Vagina (tissue), 2 donors: ENCODE measurements at places on chromosomes 3 and 15. TPM values are rescaled to one million over a fixed set of nuclear protein-coding genes. Genes with fewer than 3 reads are reported as not detected.

GRCh38 chr3:10629671-10630040 lies 124.3 kb upstream of the ATP2B2 start:
- no peak for DNase-seq

DNA sequence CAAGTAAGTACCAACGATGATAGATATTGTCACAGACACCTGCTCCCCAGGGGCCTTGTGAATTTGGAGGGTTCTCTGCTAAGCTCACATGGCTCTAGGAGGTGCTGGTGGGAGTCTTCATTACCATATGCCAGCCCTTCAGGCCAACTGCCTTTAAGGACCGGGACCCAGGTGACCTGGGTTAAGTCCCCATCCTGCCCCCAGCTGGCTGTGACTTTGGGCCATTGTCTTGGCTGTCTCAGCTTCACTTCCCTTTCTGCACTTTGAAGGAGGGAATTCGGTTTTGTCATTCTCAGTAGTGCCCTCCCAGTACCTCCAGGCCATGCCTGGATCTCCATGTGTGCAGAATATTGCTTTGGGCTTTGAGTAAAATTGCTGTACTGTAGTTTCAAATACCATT lies 72.8 kb upstream of the ACAD9 start:
- DNase-seq: no peak

Gene EFCC1
- 3.7 TPM for total RNA-seq

- no peak for DNase-seq
Measured at GRCh38 chr3:37520907-37521341, 340.8 kb upstream of the CTDSPL start.

DNA sequence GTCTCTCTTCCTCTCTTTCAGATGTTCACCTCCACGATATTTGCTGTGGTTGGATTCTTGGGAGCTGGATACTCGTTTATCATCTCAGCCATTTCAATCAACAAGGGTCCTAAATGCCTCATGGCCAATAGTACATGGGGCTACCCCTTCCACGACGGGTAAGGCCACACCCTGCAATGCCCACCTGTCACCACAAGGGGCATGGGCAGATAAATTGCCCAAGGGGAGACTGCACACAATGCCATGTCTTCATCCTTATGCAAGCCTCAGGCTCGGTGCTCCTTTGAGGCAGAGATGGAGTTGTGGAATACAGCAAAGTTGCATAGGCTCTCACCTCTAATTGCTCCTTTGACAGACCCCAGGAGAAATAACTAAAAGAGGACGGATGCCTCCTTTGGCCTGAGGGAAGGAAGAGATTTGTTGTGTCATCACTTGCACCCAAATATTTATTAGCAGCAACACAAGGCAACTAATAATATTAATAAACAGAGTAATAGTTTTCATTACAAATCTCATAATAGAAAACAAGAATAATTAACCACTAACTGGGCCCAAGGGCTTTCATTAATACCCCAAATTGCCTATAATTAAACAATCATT lies 13.2 kb downstream of the TM4SF4 start:
- DNase-seq: no peak

DNA sequence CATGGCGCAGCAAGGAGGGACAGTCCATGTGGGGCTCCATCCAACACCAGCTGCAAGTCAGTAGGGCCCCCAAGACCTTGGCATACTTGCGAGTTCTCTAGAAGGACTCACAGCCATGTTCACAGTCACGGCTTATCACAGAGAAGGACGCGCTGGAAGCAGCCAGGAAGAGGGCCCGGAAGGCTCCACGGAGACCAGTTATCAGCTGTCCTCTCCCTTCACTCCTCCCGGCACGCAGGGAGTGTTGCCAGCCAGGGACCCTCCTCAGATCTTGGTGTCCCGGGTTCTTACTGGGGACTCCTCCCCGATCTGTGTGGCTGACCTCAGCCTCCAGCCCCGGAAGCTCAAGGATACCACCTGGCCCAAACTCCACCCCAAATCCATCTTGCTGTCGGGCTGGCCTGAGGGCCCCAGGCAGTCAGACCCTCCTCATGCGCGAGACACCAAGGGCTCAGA lies 68.0 kb downstream of the SLTM start:
- no peak for DNase-seq

DNA sequence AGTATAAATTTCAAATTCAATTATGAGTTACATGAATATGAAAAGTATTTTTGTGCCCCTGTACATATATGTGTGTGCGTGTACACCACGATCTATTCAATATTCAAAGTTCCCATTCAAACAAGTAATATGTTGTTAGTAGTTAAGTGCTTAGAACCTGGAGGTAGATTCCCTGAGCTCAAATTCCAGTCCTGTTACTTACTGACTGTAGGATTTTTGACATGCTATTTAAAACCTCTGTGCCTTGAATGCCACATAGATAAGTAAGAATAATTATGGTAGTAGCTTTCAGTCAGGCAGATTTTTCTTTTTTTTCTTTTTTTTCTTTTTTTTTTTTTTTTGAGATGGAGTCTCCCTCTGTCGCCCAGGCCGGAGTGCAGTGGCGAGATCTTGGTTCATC lies 53.3 kb upstream of the CMSS1 start:
- no peak for DNase-seq

GRCh38 chr3:46135475-46135874 lies 72.6 kb downstream of the CCR1 start:
- no peak for DNase-seq

DNA sequence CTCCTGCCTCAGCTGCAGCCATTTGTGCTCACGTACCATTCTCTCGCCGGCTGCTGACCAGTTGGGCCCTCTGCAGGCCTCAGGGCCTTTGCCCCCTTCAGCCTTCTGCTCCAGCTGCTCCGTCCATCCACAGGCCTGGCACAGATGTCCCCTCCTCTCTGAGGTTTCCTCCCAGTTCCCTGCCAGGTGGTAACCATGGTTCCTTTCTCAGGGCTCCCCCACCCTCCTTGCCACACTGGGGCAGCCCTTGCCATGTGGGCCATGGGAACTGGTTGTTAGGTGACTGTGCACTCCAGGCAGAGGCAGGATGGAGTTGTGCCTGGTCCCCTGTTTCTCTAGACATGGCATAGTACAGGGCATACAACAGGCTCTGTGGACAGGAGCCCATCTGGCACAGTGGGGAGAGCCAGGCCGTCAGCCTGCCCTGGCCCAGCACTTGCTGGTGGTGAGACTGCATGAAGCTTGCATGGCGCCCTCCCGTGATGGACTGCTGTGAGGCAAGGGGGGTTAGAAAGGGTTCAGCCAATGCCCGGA lies 148.9 kb downstream of the DNAJB8 start:
- DNase-seq: peak; percentile 90

- no peak for DNase-seq
Measured at GRCh38 chr3:78645628-78646310, 1122.0 kb downstream of the ROBO1 start.

DNA sequence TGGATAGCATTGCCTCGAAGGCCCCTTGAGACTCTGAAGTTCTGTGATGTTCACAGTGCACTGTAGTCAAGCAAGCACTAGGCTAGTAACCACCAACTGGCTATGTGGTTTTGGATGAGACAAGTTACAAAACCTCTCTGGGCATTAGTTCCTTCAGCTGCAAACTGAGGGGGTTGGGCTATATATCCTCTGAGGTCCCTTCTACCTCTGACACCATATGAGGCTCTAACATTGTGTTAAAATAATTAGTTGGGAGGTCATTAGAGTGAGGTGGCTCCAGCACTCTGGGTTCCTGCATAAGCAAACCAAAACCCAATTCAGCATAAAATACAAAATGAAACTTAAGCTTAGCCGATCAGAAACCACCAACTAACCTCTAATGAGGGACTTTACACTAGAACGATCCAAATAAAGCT lies 209.5 kb upstream of the LRRN1 start:
- no peak for DNase-seq

DNA sequence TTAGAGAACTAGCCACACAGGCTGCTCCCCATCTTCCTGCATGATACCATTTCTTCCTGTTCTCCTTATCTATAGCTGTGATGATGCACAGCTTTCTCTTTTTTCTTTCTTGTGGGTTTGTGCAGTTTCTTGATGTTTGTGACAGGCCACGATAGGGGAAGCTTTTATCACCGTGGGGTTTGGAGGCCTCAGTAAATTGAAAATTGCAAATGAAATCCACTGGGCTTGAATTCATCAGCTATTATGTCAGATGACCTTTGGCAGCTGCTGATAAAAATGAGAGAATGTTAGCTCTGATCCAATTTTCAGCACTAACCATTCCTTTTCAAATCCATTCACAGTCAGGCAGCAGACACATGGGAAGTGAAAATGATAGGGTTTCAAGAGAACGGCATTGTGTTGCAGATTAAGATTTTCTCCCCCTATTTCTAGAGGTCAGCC lies 176.9 kb upstream of the SOX2 start:
- DNase-seq: no peak

- no peak for DNase-seq
Measured at GRCh38 chr3:110413266-110413665, 658.4 kb upstream of the NECTIN3 start.

DNA sequence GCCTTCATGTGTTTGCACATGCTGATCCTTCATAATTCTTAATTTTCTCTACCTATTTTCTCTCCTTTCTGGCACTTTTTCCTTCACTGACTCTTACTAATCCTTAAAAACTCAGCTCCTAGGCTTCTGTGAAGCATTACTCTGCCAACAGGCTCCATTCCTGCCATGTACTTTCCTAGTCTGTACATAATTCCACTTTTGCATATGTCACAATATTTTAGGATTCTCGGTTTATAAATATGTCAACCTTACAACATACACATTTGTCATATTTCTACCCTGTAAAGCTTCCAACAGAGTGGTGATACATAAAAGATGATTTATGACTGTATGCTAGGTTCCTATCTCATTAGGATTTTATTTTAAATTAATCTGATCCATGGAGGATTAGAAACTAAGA lies 38.2 kb upstream of the AGTR1 start:
- no peak for DNase-seq

GRCh38 chr3:155661760-155662159 lies 83.1 kb downstream of the PLCH1 start:
- no peak for DNase-seq
